ENCODE measurements at places on chromosomes 16 and 17. TPM values are rescaled to one million over a fixed set of nuclear protein-coding genes. Genes with fewer than 3 reads are reported as not detected.

DNA sequence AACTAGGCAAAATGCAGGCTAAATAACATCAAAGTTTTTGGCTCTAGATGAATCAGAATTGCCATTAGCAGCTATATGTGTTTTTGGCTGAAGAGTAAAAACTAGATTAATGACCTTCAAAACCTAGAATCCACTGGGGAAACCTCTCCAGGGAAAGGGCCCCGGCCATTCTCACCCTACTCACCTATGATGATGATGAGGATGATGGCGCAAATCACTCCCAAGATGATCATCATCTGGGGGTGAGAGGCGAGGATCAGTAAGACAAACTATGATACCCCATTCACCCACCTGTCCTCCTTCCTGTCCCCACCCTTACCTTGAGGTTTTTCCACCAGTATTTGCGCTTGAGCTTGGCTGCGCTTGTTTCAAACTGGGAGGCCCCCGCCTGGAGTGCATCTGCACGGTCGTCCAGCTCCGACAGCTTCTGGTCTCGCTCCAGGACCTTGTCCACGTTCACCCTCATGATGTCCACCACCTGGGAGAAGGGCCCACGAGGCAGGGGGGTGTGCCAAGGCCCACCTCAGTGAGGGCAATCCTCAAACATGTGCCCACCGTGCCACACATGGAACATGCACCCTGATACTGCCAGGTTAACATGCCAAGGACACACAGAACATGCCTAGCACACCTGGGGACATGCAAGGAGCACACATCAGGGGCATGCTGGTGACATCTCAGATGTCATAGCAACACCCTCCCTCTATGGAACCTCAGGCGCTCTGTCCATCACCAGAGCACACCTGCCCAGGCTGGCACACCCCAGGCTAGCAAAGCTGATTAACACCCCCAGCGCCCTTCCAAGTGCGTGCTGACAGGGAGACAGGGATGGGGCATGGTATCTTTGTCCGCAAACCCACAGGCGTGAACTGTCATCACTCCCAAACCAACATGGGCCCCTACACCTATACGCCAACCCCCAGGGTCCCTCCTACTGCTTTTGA is 1.2 kb downstream of the VAMP2 start:
- no peak for DNase-seq

GRCh38 chr16:4373356-4373908 is 1.8 kb downstream of the VASN start:
- no peak for DNase-seq

DNA sequence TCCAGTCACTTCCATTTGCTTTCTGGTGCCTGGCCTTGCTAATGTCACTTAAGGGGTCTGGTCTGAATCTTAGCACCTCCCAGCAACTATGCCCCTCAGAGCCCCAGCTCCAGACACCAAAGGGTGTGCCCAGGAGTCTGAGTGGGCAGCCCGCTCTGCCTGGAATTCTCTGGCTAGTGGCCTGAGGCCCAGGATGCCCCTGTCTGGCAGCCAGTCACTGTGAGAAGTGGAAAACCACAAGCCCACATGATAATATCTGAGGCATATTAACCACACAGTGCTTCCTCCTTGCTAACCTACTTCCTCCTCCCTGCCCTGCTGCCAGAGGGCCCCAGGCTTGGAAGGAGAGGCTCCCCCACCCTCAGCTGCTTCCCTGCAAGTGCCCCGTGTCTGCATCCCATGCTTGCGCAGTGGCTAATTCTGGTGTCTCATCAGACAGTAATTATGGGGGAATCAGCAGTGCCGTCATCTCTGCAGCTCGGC is 14.0 kb downstream of the SRCIN1 start:
- DNase-seq = peak; percentile 98

The PHF12 gene
- total RNA-seq = 16.0 TPM

Measured in A172 (cell line).